Peyer's patch (tissue), 4 donors: ENCODE measurements at places on chromosomes 16 and 17.

GRCh38 chr16:15613676-15614075 is 29.3 kb downstream of the MARF1 start:
- H3K4me3 ChIP-seq, result no peak overlapping the region
- H3K27ac ChIP-seq, result no peak overlapping the region
- H3K4me1 ChIP-seq, result no peaks in the 10 kb centered on the region
- no peaks in the 10 kb centered on the region for H3K36me3 ChIP-seq
- DNase-seq, result no peak

DNA sequence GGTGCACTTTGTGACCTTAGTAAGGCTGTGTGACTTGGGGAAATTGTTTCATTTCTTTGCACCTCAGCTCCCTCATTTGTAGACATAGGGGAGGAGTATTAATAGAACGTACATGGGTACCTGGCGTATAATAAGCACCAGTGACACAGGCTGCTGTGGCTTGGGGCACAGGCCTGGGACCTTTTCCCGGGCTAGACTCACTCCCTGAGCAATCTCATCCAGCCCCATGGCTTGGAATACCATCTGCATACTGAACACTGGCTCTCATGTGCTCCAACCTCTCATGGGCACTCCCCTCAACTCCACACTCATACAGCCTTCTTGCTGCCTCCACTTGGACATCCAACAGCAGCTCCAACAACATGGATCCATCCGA is 41.0 kb upstream of the MRPS23 start:
- H3K27ac ChIP-seq, result no peak overlapping the region
- H3K36me3 ChIP-seq, result no peaks in the 10 kb centered on the region
- peaks cover 11% of the 10 kb centered on the region for H3K4me1 ChIP-seq
- no peak overlapping the region for H3K4me3 ChIP-seq

- no peak for DNase-seq
- H3K4me1 ChIP-seq, result peaks cover 24% of the 10 kb centered on the region
- no peak overlapping the region for H3K4me3 ChIP-seq
- no peak overlapping the region for H3K27ac ChIP-seq
Observed at GRCh38 chr17:76702076-76702475, 8.7 kb downstream of the MXRA7 start.

GRCh38 chr17:57889892-57890856 is 40.3 kb upstream of the MRPS23 start:
- H3K27ac ChIP-seq, result peak overlapping the region; percentile 82
- H3K4me3 ChIP-seq, result no peak overlapping the region
- H3K4me1 ChIP-seq, result peaks cover 43% of the 10 kb centered on the region
- peak; percentile 60 for DNase-seq
- H3K27me3 ChIP-seq, result no peaks in the 10 kb centered on the region

DNA sequence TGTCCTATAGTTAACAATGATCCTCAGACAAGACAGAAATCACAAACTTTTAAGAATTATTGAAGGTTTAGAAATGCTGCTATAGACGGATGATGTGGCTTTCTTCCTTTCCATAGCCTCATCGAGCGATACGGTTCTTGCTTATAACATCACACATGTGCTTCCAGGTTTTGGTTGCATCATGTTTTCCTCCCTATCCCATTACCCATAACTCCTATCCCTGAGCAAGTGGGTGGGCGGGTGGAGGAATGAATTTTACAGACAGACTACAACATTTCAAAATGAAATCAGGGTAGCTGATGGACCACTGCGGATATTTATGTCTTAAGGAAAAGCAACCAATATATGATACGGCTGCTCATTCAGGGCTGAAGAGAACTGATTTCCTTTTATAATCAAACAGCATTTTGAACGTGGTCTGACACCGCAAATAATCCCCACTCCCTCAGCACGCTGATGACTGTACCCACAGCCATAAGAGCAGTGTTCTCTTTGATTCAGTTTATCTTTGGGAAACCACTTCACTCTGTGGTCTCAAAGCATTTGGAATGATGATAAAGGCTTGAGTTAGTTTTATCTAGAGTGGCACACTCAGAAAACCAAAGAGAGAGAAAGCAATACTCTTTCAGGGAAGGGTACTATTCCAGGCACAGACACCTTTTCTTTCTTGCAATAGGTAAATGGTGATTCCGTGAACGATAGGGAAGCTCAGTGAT is 4.6 kb upstream of the AKTIP start:
- DNase-seq, result no peak
- peaks cover 10% of the 10 kb centered on the region for H3K4me1 ChIP-seq
- H3K36me3 ChIP-seq, result no peaks in the 10 kb centered on the region

DNA sequence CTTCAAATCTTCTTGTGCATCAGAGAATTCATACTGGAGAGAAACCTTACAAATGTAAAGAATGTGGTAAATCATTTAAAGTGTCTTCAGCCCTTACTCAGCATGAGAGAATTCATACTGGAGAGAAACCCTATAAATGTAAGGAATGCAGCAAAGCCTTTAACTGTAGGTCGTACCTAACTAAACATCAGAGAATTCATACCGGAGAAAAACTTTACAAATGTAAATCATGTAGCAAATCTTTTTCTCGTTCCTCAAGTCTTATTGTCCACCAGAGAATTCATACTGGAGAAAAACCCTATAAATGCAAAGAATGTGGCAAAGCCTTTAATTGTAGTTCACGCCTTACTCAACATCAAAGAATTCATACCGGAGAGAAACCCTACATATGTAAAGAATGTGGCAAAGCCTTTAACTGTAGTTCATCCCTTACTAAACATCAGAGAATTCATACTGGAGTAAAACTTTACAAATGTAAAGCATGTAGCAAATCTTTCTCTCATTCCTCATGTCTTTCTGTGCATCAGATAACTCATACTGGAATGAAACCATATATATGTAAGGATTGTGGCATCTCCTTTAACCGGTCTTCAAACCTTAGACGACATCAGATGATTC is 118.5 kb upstream of the ZNF267 start:
- peaks cover 59% of the 10 kb centered on the region for H3K36me3 ChIP-seq

- peak overlapping the region; percentile 80 for H3K27ac ChIP-seq
- DNase-seq, result peak; percentile 85
- no peaks in the 10 kb centered on the region for H3K4me1 ChIP-seq
- H3K27me3 ChIP-seq, result no peaks in the 10 kb centered on the region
Observed at GRCh38 chr16:10297341-10298006, 88.4 kb upstream of the ATF7IP2 start.

DNA sequence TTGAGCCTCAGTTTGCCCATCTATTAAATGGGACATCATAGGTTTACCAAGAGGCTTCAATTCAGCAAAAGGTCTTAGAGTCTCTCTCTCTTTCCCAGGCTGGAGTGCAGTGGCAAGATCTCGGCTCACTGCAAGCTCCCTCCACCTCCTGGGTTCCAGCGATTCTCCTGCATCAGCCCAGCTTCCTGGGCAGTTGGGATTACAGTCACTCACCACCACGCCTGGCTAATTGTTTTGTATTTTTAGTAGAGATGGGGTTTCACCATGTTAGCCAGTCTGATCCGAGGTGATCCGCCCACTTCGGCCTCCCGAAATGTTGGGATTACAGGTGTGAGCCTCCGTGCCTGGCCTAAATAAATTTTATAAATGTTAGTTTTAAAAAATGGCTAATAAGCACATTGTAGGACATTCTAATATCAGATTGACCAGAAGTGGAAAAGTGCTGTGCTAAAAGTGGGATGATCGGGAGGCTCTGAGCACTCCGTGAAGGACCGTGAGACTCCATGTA is 1.0 kb upstream of the NLRP1 start:
- DNase-seq, result no peak
- H3K4me1 ChIP-seq, result no peaks in the 10 kb centered on the region
- peak overlapping the region; percentile 96 for H3K27ac ChIP-seq
- H3K27me3 ChIP-seq, result no peaks in the 10 kb centered on the region

- H3K4me3 ChIP-seq, result no peak overlapping the region
- no peaks in the 10 kb centered on the region for H3K36me3 ChIP-seq
- DNase-seq, result no peak
- H3K4me1 ChIP-seq, result no peaks in the 10 kb centered on the region
- no peaks in the 10 kb centered on the region for H3K27me3 ChIP-seq
Observed at GRCh38 chr17:31778523-31778922, 80.5 kb downstream of the COPRS start.

DNA sequence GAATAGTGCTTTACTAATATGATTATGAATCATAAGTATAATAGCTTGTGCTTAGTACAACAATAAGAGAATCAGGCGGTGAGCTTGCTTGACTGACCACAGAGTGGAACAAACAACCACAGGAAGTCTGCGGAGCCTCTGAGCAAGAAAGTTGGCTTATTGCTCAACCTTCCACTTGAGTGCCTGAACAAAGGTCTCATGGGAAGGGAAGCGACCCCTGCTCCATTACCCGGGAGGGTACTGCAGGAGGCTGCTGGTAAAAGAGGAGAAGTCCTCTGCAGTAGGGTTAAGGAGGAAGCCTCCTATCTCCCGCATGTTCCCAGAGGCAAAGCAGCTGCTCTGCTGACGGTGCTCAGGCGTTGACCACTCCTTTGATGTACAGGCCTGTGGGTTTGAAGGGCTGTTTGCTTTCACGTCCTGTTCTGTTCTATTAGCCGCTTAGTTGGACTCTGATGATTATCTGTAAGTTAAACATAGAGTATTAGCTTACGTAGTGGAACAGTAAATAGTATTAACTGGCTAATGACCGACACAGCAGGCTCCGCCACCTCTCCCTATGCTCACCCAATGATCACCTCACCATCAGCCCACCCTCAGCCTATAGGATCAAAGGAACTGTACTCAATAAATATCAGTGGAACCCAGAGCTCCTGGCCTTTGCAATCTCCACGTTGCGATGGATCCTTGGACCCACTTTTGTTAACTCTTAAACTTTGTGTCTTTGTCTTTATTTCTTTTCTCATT is 17.5 kb downstream of the ALOX15B start:
- H3K4me1 ChIP-seq, result peaks cover 8% of the 10 kb centered on the region
- H3K27ac ChIP-seq, result peak overlapping the region; percentile 37
- no peaks in the 10 kb centered on the region for H3K27me3 ChIP-seq
- H3K4me3 ChIP-seq, result no peak overlapping the region
- DNase-seq, result peak; percentile 88
- no peaks in the 10 kb centered on the region for H3K36me3 ChIP-seq

DNA sequence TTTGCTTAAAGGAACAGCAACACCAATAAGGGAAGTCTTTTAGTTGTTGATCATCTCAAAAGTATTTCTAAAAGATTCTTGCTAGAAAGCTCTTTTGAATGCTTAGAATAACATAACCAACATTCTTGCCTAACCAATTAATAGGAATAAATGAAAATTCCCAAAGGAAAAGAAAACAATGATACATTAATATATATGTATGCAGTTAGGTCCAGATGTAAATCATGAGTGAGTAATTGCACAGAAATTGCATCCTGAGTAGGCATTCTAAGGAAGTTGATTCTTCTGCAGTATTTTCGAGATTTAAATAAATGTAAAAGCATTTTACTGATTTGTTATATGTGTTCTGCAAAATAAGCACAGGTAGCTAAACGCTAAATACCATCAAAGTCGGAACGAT is 22.1 kb downstream of the COX10 start:
- H3K36me3 ChIP-seq, result no peaks in the 10 kb centered on the region
- no peaks in the 10 kb centered on the region for H3K27me3 ChIP-seq
- H3K4me3 ChIP-seq, result no peak overlapping the region
- no peaks in the 10 kb centered on the region for H3K4me1 ChIP-seq
- DNase-seq, result no peak

DNA sequence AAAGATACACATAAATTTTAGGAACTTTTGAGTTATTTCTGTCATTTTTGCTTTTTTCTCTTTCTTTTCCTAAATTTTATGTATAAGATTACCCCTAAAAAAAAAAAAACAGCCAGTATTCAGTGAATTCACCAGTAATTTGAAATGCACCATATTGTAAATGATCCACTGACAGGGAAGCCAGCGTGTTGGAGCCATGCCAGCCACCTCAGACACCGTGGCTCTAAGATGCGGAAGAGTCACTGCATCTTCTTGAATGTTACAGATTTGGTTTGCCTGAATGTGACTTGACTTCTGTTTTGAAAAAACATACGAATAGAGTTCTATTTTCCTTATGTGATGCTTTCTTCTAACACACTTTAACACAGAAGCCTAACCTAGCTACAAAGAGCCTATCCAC is 37.4 kb downstream of the CLUAP1 start:
- no peak overlapping the region for H3K27ac ChIP-seq
- no peaks in the 10 kb centered on the region for H3K27me3 ChIP-seq
- DNase-seq, result no peak

GRCh38 chr17:15501793-15502192 is 34.4 kb upstream of the CDRT4 start:
- no peaks in the 10 kb centered on the region for H3K36me3 ChIP-seq
- no peak overlapping the region for H3K4me3 ChIP-seq
- DNase-seq, result no peak
- H3K4me1 ChIP-seq, result no peaks in the 10 kb centered on the region

DNA sequence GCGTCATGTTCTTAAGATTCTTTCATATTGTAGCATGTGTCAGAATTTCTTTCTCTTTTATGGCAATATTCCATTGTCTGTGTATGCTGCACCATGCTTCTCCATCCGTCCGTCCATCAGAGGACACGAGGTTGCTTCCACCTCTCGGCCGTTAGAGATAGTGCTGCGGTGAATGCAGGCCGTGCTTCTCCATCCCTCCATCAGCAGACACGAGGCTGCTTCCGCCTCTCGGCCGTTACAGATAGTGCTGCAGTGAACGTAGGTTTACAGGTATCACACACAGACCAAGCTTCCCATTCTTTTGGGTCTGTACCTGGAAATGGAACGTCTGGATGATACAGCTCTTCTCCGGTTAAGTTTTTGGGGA is 113.5 kb downstream of the CMIP start:
- H3K27me3 ChIP-seq, result no peaks in the 10 kb centered on the region
- no peaks in the 10 kb centered on the region for H3K36me3 ChIP-seq
- no peak overlapping the region for H3K4me3 ChIP-seq
- peak overlapping the region; percentile 88 for H3K27ac ChIP-seq
- peaks cover 4% of the 10 kb centered on the region for H3K4me1 ChIP-seq

DNA sequence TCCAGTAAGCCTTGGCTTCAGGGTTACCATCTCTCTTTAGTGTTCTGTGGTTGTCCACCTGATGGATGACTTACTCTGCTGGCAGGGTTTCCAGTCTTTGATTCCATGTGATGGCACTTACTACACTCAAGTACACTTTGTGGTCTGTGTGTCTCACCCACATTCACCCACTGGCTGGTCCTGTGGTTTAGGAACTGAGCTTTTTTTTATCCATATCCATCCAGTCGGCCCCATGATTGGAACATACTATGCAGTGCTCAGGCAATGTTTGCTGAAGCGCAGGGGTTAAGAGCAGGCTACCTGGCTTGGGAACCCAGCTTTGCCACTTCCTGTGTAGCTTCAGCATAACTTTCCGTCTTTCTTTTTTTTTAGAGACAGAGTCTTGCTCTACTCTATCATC is 2.8 kb upstream of the FUS start:
- DNase-seq, result no peak
- H3K36me3 ChIP-seq, result no peaks in the 10 kb centered on the region
- no peak overlapping the region for H3K4me3 ChIP-seq
- H3K27me3 ChIP-seq, result no peaks in the 10 kb centered on the region
- H3K27ac ChIP-seq, result no peak overlapping the region
- H3K4me1 ChIP-seq, result peaks cover 18% of the 10 kb centered on the region

GRCh38 chr16:66603537-66604375 is 748 bp upstream of the CMTM3 start:
- peak; percentile 72 for DNase-seq
- H3K36me3 ChIP-seq, result no peaks in the 10 kb centered on the region
- H3K27ac ChIP-seq, result peak overlapping the region; percentile 85
- peak overlapping the region; percentile 75 for H3K4me3 ChIP-seq
